Stimulated activated CD8-positive, alpha-beta memory T cell treated with anti-CD3 and anti-CD28 coated beads, Interleukin-2, amount 100 ng/mL, for 48 hours (primary cell): ENCODE measurements at places on chromosomes 6 and 20.

GRCh38 chr6:8392569-8392968, 42.8 kb downstream of the SLC35B3 start:
- no peak for DNase-seq

- no peak for DNase-seq
Measured at GRCh38 chr6:166618866-166619761, 7.9 kb downstream of the RPS6KA2 start.

DNA sequence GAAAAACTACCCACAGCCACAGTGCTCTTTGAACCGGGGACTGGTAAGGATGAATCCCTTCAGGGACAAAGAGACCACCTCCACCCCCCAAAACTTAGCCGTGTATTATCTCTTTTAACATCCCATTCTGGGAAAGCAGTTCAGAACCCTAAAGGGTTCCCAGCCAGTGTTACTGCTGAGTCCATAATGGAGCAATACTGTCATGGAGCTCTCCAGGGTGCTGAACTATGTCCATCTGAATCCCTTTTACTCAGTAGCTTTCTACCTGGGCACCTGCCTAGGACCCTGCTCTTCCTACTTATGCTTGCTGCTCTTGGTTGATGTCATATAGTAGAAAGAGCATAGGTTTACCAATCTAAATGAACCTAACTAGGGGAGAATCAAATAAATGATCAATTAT, 22.3 kb upstream of the SAYSD1 start:
- DNase-seq = no peak

DNA sequence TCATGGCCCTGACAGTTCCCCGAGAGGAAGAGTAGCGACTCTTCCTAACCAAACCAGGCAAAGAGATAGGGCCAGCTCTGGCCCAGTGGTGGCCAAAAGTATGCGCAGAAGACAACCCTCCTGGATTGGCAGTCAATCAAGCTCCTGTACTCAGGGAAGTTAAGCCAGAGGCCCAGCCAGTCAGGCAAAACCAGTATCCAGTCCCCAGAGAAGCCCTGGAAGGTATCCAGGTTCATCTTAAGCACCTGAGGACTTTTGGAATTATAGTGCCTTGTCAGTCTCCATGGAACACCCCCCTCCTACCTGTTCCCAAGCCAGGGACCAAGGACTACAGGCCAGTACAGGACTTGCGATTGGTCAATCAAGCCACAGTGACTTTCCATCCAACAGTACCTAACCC, 298.3 kb downstream of the RNGTT start:
- no peak for DNase-seq

DNA sequence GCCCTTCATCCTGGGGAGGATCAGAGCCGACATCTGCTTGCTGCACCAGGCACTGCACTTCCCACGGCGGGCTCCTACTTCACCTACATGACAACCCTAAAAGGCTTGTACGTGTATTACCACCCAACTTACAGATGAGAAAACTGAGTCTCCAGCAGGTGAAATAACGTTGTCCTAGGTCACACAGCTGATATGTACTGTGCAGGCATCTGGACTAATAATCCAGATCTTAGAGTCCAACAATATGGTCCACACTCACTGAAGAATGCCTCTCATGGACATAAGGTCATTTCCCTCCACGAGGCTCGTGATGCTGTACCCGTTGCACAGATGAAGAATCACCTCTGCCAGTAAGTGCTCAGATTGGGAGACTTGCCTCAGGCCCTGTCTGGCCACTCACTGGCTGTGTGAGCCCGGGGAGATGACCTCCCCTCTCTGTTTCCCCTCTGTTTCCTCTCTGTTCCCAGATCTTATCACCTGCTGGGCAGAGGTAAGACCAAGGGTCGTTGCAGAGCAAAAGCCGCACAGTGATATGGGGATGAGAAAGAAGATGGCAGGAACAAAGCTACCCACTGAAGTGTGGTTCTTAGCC, 32.1 kb downstream of the TGM2 start:
- no peak for DNase-seq
